Mesangial cell (primary cell): ENCODE measurements at places on chromosomes 6 and 20. TPM values are rescaled to one million over a fixed set of nuclear protein-coding genes. Genes with fewer than 3 reads are reported as not detected.

Gene ADGB
- not detected in 2 replicates for total RNA-seq

Gene SAMD3
- 0.25 and 0.33 TPM in 2 replicates for total RNA-seq

Gene SNX21
- total RNA-seq, result 31.1 and 40.7 TPM in 2 replicates

Gene DZANK1
- total RNA-seq, result 0.81 and 1.5 TPM in 2 replicates

Gene MAK
- total RNA-seq, result 0.16 TPM in 1 of 2 replicates, not detected in the other

Gene LRRC1
- total RNA-seq, result 6.4 and 15.1 TPM in 2 replicates

Gene MLN
- total RNA-seq, result not detected in 2 replicates

Gene PI16
- total RNA-seq, result 0.33 TPM in 1 of 2 replicates, not detected in the other

Gene TTBK1
- total RNA-seq, result under 0.01 and 0.13 TPM in 2 replicates

Gene SLC52A3
- not detected in 2 replicates for total RNA-seq

Gene TSPO2
- total RNA-seq, result 0.51 TPM in 1 of 2 replicates, not detected in the other

Gene PPDPF
- total RNA-seq, result 303 and 325 TPM in 2 replicates

Gene WFDC11
- total RNA-seq, result not detected in 2 replicates

Gene PRDM13
- not detected in 2 replicates for total RNA-seq

Gene OTOR
- not detected in 2 replicates for total RNA-seq

Gene EFCAB8
- under 0.01 TPM in 1 of 2 replicates, not detected in the other for total RNA-seq

Gene ADGRF5
- under 0.01 TPM in 2 replicates for total RNA-seq

Gene LY86
- total RNA-seq, result not detected in 2 replicates

Gene ABHD16B
- not detected in 2 replicates for total RNA-seq

Gene SRMS
- not detected in 2 replicates for total RNA-seq

Gene HRH3
- not detected in 2 replicates for total RNA-seq

Gene WASF1
- 9.5 and 18.6 TPM in 2 replicates for total RNA-seq

Gene TOX2
- 5.1 and 6.6 TPM in 2 replicates for total RNA-seq

Gene PI3
- total RNA-seq, result not detected in 2 replicates

Gene NT5E
- total RNA-seq, result 49.2 and 186 TPM in 2 replicates

Gene PDCD2
- 83.2 and 98.1 TPM in 2 replicates for total RNA-seq

Gene TFB1M
- total RNA-seq, result 16.6 and 23.0 TPM in 2 replicates

Gene HTR1E
- not detected in 2 replicates for total RNA-seq

Gene LRRN4
- total RNA-seq, result 198 and 224 TPM in 2 replicates

Gene RIPPLY2
- not detected in 2 replicates for total RNA-seq
